ENCODE measurements at places on chromosomes 1 and 21.

- peak; percentile 52 for DNase-seq
Measured at GRCh38 chr1:19010995-19011844, 54.7 kb upstream of the IFFO2 start.

GRCh38 chr1:55374216-55374615 is 159.1 kb upstream of the USP24 start:
- DNase-seq: no peak

DNA sequence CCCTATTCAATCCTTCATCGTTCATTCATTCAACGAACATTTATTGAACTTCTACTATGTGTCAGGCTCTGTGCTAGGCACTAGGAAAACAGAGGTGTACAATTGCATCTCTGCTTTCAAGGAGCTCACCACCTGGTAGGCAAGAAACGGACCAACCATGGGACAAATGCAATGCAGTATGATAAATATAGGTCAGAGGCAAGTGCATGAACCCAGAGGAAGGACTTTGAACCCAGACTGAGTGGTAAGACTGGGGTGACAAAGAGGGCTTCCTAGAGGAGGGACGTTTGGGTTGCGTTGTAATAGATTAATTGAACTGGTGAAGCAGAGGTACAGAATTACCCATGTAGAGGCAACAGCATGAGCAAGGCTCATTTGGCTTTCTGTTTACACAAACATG is 16.4 kb downstream of the CD2 start:
- no peak for DNase-seq

GRCh38 chr1:113027449-113027848 is 45.5 kb upstream of the LRIG2 start:
- no peak for DNase-seq

GRCh38 chr21:27033471-27033870 is 66.6 kb upstream of the ADAMTS5 start:
- no peak for DNase-seq

DNA sequence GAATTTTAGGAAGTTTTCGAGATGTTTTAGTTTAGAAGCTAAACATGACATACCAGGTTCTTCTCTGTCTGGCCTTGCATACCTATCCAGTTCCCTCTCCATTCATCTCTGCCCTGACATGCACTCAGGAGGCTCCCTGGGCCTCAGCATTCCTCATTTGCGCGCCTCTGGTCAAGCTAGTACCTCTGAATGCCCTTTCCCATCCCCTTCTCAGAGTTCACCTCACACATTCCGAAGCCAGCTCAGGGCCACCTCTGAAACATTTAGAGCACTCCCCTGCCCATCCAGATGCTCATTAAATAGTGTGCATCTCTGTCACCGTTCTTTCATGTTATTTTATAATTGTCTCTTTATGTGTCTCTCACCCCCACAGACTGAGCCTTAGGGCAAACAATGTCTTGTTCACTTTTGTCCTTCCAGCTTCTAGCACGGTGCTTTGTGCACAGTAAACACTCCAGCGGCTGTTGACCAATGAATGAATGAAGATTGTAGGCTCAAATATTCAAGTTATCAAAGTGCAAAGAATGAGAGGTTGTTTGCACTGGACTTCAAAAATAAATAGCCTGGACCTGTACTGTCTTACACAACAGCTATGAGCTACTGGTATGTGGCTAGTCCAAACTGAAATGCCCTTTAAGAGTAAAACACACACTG is 1.2 kb upstream of the DHCR24 start:
- DNase-seq: peak; percentile 11
